ENCODE measurements at places on chromosomes 13 and 19.
A peak's percentile ranks its signal among the peaks of the same experiment; 100 is the strongest.

DNA sequence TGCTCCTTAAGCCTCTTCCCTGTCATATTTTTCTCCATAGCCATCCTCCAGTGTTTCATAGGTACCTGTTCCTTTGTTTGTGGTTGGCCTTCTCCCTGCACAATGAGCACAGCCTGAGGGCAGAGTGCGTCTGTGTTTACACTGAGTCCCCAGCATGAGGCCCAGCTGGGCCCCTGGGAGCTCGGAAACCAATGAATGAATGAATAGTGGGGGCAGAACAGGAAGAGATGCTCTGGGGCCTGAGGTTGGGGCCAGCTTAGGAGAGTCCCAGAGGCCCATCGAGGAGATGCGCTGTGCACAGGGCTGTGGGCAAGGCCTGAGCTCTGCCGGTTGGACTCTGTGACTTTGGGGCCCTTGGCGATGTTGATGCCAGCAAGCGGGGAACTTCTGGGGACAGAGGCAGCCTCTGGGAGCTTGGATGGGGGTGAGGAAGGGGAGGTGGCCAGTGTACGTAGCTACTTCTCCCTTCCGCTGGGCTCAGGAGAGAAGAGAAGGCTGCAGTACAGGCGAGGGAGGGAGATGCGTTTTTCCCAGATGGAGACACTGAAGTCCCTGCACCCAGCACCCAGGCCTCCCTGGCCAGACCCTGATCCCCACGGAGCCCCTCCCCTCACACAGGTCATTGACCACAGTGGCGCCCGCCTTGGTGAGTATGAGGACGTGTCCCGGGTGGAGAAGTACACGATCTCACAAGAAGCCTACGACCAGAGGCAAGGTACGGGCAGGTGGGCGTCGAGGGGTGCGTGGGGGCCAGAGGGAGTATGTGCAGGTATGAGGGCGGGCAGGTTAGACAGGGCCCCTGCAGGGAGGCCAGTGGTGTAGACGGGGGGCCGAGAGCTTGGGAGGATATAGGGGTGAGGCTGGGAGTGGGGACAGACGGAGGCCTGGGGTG, 5.1 kb downstream of the TBCB start:
- H3K4me1 ChIP-seq = peaks cover 23% of the 10 kb centered on the region
- H3K36me3 ChIP-seq = peaks cover 51% of the 10 kb centered on the region
- no peak for DNase-seq
- H3K27me3 ChIP-seq = no peaks in the 10 kb centered on the region
- no peak overlapping the region for H3K4me3 ChIP-seq

- H3K27ac ChIP-seq = no peak overlapping the region
- H3K4me1 ChIP-seq = peaks cover 20% of the 10 kb centered on the region
- no peaks in the 10 kb centered on the region for H3K27me3 ChIP-seq
- no peaks in the 10 kb centered on the region for H3K36me3 ChIP-seq
- no peak for DNase-seq
Observed at GRCh38 chr19:38617283-38617763, 430 bp downstream of the MAP4K1 start.

GRCh38 chr13:19181021-19181620, 503 bp downstream of the TUBA3C start:
- H3K4me3 ChIP-seq = no peak overlapping the region
- H3K27ac ChIP-seq = no peak overlapping the region
- H3K36me3 ChIP-seq = no peaks in the 10 kb centered on the region
- peak; percentile 71 for DNase-seq
- no peaks in the 10 kb centered on the region for H3K4me1 ChIP-seq

DNA sequence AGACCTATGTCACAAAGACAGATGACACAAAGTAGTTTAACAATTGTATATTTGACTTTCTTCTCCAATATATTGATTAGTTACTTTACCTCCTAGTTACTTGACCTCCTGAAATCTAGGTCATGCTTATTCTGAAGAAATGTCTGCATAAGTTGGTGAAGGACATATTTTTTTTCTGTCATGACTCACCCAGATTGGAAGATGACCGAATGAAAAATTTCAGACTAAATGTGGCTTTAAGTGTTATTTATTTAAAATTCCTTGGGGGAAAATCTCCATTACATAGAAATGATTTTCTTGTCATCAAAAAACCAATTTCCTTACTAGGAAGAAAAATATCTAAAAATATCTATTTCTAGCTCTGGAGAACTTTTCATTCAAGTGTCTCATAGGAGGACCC, 217.1 kb downstream of the POSTN start:
- no peaks in the 10 kb centered on the region for H3K4me1 ChIP-seq
- no peaks in the 10 kb centered on the region for H3K36me3 ChIP-seq
- no peak overlapping the region for H3K27ac ChIP-seq
- no peak overlapping the region for H3K4me3 ChIP-seq

DNA sequence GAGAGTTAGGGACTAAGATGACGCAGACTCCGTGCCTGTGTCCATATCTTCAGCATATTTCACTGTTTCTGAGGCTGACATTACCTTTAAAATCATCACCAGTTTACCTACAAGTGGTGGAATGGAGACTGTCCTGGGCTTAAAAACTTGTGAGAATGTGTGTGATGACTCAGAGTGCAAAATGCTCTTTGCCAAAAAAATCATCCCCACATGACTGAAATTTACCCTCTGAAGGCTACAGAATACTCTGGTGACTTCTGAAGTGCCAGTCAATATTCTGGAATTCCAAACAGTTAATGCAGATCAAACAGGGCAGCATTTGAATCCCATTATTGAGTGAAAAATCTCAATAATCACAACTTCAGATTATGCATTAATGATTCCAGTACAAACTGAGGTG, 901.4 kb downstream of the EFNB2 start:
- H3K4me3 ChIP-seq = no peak overlapping the region
- DNase-seq = no peak
- no peaks in the 10 kb centered on the region for H3K4me1 ChIP-seq
- H3K36me3 ChIP-seq = no peaks in the 10 kb centered on the region

- H3K4me1 ChIP-seq = no peaks in the 10 kb centered on the region
- no peak overlapping the region for H3K4me3 ChIP-seq
- no peak for DNase-seq
- no peaks in the 10 kb centered on the region for H3K36me3 ChIP-seq
Observed at GRCh38 chr13:105389373-105389772, 1146.1 kb downstream of the EFNB2 start.

DNA sequence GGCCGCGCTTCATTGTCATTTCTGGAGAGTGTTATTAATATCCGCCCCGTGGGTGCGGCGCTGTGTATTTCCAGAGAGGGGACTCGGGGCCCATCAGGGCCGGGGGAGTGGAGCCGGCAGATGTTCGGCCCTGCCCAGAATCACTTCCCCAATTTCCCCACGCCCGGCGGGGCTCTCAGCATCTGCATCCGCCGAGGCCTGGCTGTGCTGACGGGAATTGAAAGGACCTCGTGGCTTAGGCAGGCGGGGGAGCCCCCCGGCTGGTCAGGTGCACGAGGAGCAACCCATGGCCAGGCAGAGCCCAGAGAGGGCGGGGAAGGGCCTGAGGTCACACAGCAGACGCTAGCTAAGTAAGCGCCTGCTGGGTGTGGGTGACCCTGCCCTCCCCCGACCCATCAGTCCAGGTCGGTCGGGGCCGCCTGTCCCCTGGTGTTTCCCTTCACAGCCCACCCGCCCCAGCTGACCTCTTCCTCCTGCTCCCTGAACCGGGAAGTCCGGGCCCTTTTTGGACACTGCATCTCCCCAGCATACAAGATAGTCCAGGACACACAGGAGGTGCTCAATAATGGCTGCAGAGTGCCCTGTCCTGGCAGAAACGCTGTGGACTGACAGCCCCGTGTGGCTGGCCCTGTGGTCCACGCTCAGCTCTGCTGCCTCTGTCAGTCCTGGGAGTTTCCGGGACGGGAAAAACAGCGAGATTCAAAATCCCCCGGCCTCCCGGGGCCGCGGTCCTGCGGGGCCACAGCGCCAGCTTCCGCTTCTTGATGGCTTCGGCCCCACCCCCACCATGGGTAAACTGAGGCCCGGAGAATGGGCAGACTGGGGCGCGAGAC, 22.1 kb downstream of the ARID3A start:
- no peak overlapping the region for H3K4me3 ChIP-seq
- no peaks in the 10 kb centered on the region for H3K36me3 ChIP-seq
- no peaks in the 10 kb centered on the region for H3K27me3 ChIP-seq
- DNase-seq = no peak

DNA sequence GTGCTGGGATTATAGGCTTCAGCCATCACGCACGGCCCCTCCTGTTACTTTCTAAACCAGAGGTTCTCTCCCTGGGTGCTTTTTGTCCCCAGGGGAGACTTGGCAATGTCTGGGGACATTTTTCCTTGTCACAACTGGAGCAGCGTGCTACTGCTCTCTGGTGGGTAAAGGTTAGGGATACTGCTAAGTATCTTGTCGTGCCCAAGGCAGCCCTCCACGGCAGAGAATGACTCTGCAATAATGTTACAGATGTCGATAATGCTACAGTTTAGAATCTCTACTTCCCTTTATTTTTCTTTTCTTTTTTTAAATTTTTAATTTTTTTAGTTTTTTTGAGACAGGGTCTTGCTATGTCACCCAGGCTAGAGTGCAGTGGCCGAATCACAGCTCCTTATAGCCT, 38.0 kb downstream of the ADGRE1 start:
- DNase-seq = no peak
- H3K4me3 ChIP-seq = no peak overlapping the region
- H3K27ac ChIP-seq = no peak overlapping the region
- H3K27me3 ChIP-seq = no peaks in the 10 kb centered on the region

DNA sequence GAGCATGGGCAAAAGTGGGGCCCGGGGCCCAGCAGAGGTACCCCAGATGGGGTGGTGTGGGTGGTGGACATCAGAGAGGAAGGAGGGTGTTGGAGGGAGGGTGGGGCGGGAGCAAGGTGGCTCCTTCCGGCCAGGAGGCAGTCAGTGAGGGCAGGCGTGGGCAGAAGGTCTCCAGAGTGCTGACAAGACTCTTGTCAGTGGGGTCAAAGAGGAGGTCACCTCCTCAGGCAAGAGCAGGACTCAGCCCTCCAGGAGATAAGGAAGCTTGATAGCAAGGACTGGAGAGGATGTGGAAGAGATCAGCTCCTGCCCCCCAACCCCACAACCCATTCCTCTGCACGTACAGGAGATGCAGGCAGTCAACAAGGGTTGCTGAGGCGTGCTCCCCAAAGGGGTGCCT, 9.8 kb downstream of the GJA3 start:
- no peak overlapping the region for H3K4me3 ChIP-seq
- H3K27ac ChIP-seq = no peak overlapping the region
- DNase-seq = no peak
- H3K27me3 ChIP-seq = no peaks in the 10 kb centered on the region

DNA sequence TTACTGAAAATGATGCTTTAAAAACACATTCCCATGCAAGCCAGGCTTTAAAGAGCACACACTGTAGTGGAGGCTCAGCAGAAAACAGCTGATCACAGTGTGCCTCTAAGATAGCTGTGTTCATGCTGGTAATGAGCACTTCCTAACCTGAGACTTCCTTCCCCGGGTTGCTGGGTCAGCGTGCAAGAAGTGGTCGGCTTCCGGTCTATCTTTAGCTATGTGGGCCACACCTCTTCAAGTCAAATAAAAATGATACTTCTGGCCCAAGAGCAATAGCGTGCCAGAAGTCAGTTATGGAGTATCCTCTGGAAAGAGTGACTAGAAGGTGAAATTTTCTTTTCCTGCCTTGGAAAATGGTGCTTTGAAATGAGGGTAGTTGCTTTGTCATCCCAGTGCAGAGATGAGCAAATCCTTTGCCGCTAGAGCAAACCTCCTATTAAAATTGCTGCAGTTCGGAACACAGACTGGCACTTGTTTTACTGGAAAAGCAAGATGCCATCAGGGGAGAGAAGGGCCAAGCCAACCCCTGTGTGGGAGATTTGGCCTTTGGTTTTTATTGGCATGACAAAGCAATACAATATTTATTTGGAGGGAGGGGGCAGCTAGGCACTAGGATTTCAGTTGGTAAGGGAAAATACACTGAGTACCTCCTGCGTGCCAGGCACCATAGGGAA, 64.2 kb downstream of the ARHGAP35 start:
- DNase-seq = no peak
- peaks cover 56% of the 10 kb centered on the region for H3K4me1 ChIP-seq
- H3K36me3 ChIP-seq = peaks cover 9% of the 10 kb centered on the region
- no peak overlapping the region for H3K4me3 ChIP-seq
- no peaks in the 10 kb centered on the region for H3K27me3 ChIP-seq

DNA sequence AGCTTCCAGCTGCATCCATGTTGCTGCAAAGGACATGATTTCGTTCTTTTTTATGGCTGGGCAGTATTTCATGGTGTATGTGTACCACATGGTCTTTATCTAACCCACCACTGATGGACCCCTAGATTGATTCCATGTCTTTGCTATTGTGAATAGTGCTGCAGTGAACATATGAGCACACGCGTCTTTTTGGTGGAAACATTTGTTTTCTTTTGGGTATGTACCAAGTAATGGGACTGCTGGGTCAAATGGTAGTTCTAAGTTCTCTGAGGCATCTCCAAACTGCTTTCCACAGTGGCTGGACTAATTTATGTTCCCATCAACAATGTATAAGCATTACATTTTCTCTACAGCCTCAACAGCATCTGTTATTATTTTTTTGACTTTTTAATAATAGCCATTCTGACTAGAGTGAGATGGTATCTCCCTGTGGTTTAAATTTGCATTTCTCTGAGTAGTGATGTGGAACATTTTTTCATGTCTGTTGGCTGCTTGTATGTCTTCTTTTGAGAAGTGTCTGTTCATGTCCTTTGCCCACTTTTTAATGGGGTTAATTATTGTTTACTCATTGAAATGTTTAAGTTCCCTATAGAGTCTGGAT, 6.8 kb upstream of the UBE2L5 start:
- no peak overlapping the region for H3K27ac ChIP-seq
- H3K27me3 ChIP-seq = no peaks in the 10 kb centered on the region
- H3K36me3 ChIP-seq = no peaks in the 10 kb centered on the region
- H3K4me1 ChIP-seq = peaks cover 31% of the 10 kb centered on the region
- DNase-seq = no peak
- no peak overlapping the region for H3K4me3 ChIP-seq

- DNase-seq = no peak
- no peak overlapping the region for H3K27ac ChIP-seq
- H3K4me3 ChIP-seq = no peak overlapping the region
- no peaks in the 10 kb centered on the region for H3K27me3 ChIP-seq
- H3K4me1 ChIP-seq = peaks cover 14% of the 10 kb centered on the region
- H3K36me3 ChIP-seq = no peaks in the 10 kb centered on the region
Observed at GRCh38 chr19:33402421-33403220, 29.1 kb downstream of the CEBPG start.

DNA sequence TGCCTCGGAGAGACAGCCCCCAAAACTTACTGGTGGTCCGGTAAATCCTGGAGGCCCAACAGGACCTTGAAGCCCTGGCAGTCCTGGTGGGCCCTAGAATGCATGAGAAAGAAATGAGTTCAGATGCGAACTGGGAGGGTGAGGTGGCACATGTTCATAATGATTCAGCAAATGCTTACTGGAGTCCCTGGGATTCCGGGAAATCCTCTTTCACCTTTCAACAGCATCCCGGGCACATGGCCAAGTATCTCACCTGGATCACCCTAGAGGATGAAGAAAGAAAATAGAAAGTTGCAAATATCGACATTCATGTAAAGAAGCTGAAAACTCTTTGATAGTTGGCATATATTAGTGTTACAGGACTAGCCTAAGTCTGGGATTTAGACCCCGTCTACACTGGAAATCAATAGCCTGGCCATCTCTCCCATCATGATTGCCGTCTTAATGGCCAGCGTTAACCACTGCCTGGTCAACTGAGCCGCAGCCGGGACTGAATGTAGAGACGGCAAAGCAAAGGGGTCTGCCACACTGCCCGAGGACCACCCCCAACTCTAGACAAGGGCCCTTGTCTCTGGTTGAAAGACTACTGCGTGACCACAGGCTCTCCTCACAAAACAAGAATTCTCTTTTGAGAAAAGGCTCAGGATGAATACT, 96.9 kb downstream of the COL4A1 start:
- no peaks in the 10 kb centered on the region for H3K27me3 ChIP-seq
- no peak for DNase-seq
- H3K4me1 ChIP-seq = no peaks in the 10 kb centered on the region
- no peaks in the 10 kb centered on the region for H3K36me3 ChIP-seq
- H3K4me3 ChIP-seq = no peak overlapping the region
- no peak overlapping the region for H3K27ac ChIP-seq

Measured in vagina (tissue), 2 donors.